ENCODE measurements at places on chromosomes 16 and 17.
A peak's percentile ranks its signal among the peaks of the same experiment; 100 is the strongest.

- no peak for DNase-seq
Observed at GRCh38 chr17:59327981-59328290, 3.5 kb upstream of the YPEL2 start.

- no peak for DNase-seq
Observed at GRCh38 chr17:163514-164098, 17.8 kb downstream of the DOC2B start.

GRCh38 chr16:27924411-27925118 lies 138.9 kb downstream of the GSG1L start:
- DNase-seq, result no peak

DNA sequence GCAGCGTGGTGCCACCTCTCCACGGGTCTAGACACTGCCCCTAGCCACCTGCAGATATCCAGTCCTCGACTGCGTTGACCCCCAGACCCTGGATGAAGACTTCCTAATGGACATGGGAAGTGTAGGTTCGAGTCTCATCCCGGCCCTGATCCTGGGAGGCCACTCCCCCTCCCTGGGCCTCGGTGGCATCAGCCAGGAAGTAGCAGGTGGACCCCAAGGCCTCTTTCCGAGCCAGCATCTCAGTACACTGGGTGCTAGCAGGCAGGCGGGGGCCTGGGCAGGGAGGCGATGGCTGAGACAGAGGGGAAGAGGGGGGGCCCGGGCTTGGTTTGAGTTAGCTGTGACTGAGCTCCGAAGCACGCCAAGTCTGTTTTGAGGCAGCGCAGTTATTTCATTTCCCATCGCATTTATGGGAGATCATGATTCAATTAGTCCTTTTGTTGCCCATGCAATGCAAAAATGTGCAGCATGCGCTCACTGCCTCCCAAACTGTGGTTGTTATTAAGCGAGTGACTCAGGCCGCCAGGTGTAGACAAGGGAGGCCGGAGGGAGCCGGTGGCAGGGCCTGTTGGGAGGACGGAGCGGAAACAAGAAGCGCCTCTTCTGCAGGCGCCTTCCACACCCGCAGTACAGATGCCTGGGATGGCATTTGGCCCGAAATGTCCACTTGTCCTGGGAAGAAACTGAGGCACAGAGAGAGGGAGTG lies 25.3 kb upstream of the ZNF469 start:
- DNase-seq, result no peak

DNA sequence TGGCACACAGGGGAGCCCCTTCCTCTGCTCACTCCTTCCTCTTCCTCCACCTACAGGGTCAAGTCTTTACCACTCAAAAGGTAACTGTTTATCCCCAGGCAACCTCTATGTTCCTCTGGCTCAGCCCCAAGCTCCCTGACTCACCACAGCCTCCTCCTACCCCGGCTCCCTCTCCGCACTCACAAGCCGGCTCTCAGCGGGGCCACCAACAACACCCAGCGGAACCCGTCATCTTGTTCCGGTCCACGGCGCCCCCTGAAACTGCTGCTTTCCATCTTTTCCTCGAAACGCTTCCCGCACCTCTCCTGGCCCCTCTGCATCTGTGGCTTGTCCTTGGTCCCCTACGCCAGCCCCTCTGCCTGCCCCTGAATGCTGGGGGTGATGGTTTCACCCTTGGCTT lies 58.4 kb downstream of the NXN start:
- no peak for DNase-seq

DNA sequence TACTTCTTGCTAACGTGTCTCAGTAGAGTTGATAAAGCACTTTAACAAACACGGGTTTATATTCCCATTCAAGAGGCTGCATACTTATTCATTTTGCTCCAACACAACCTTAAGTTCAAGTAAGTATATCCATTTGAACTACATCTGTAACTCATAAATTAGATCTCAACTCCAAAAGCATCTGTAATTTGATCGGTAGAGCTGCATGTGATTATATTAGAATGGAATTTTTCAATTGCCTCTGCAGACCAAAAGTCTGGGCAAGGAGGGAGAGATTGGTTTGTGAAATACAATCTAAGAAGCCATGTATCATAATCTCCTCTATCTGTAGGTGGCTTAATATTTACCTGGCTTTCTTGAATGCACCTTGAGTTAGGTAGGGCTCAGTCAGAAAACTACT lies 371.0 kb downstream of the RBFOX1 start:
- no peak for DNase-seq

DNA sequence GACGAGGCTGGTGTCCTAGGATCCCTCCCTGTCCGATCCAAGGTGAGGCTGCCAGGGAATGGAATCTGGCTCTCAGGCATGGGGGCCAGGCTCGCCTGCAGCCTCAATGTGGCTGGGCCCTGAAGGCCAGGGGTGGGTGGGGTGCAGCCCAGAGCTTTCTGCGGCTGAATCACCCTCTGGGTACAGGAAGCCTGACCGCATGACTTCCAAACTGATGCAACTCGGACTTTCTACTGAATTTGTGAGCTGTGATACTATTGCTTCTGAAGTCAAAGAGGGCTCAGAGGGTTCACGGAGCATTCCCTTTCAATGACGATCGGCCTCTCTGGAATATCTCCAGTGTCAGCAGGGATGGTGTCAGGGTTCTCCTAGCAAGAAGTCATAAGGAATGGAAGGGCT lies 123.7 kb downstream of the METRNL start:
- DNase-seq, result no peak

- no peak for DNase-seq
Observed at GRCh38 chr17:7480089-7480384, 606 bp upstream of the ZBTB4 start.

- DNase-seq, result no peak
Observed at GRCh38 chr16:55655381-55655896, 349 bp upstream of the SLC6A2 start.

DNA sequence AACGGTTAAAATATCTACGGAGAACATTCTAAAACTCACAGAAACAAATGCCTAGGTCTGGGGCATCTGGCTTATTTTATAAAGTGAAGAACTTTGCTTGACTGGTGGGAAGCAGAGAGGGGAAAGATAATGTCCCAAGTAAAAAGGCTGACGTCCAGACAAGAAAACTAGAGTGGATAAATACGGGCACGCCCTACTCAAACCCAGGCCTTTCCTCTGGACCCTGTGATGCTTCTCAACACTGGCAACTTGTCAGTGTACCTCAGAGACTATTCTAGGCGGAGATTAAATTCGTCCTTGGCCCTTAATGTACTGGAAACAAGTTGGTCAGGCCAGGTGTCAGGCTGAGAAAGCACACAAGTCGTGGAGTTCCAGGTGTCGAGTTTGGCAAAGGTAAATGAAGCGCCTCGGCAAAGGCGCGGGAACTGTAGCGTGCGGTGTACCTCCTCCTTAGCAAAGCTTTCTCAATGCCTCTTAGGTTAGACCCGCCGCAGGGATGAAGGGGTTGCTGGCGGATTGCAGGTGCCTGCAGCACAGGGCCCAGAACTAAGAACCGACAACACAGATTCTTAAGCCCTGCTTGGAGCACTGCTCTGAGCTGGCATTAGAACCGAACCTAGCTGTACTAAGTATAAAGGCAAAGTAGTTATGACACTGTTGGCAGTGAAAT lies 668 bp upstream of the UNK start:
- no peak for DNase-seq

GRCh38 chr16:19188406-19188805 lies 20.4 kb downstream of the SYT17 start:
- no peak for DNase-seq

DNA sequence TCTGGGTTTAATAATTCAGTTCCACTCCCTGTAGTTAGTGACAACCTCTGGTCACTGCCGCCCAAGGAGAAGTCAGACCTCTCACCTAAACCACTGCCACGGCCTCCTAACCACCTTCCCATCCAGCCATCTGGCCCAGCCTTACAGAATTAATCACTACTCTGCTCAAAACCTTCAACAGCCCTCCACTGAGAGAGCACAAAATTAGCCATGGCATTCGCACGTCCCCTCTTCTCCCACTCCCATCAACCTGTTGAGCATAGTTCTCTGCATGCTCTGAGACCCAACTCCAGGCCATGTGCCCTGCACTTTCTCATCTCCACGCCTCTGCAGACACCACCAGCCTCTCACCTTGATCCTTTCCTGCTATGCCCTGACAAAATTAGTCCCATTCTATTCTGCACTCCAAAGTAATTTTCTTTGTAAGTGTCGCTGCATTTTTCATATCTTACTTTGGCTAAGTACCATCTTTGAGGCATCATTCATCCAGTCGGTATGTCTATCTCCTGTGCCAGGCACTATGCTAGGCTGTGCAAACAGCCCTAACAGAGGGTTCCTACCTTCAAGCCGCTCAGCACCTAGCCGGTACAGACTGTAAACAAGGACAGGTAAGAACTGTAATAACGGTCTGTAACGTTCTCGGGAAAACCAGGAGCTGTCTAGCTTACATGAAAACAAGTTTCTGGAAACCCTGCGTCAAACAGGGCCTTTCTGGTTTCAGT lies 963 bp downstream of the COPRS start:
- no peak for DNase-seq

GRCh38 chr17:82723169-82723807 lies 6.8 kb downstream of the FN3KRP start:
- no peak for DNase-seq

DNA sequence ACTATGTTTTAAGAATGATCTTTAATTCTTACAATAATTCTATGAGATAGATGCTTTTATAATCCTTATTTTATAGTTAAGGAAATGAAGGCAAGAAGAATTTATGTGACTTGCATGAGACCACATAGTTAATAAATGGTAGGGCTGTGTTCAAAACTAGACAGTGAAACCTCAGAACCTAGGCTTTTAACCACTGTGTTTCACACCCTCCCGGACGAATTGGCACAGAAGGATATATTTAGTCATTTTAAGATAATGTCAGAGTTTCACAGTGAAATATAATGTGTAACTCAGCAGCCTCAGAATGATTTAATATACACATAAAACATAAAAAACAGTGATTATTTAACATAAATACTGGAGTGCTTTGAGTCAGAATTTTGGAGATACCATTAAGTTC lies 57.0 kb downstream of the NSRP1 start:
- no peak for DNase-seq

GRCh38 chr17:16991349-16992009 lies 19.6 kb upstream of the TNFRSF13B start:
- DNase-seq, result peak; percentile 26

DNA sequence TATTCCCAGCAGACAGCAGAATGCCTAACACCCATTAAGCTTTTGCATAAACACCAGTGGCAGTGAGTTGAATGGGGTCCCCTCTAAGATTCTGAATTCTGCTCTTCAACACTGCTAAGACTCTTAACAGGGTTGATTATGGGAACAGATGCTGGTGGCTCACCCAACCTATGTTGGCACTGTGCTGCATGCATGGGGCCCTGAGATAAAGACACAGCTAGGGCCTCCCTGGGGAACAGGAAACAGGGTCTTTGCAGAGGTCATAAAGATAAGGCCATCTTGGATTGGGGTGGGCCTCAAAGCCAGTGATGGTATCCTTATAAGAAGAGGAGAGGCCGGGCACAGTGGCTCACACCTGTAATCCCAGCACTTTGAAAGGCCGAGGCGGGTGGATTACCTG lies 190.8 kb downstream of the SLC39A11 start:
- DNase-seq, result no peak

GRCh38 chr17:50817838-50818237 lies 17.5 kb upstream of the WFIKKN2 start:
- DNase-seq, result no peak

DNA sequence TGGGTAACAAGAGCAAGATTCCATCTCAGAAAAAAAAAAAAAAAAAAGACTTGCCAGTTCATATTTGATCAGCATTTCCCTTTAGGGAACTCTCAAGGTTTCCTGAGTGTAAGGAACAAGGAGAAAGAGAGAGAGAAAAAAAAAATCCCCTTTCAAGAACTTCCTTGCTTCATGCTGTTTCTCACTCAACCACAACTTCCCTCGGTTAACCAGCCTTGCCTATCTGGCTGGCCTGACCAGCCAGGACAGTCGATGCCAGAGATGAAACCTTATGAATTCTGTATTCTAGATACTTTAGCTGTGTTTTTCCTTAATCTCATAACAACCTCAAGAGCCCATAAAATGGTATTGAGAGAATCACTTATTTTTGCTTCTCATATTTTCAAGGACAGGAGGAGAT lies 2.6 kb upstream of the N4BP1 start:
- no peak for DNase-seq

- no peak for DNase-seq
Observed at GRCh38 chr17:3889325-3890012, 3.4 kb downstream of the CAMKK1 start.

- DNase-seq, result no peak
Observed at GRCh38 chr17:39556423-39556822, 51.3 kb downstream of the NEUROD2 start.

- no peak for DNase-seq
Observed at GRCh38 chr16:81987121-81987520, 24.1 kb downstream of the SDR42E1 start.

- no peak for DNase-seq
Observed at GRCh38 chr17:67200727-67201301, 44.2 kb downstream of the HELZ start.

- no peak for DNase-seq
Observed at GRCh38 chr17:71649941-71650350, 470.9 kb upstream of the SOX9 start.

- no peak for DNase-seq
Observed at GRCh38 chr17:53227514-53227913, 595.2 kb upstream of the KIF2B start.

DNA sequence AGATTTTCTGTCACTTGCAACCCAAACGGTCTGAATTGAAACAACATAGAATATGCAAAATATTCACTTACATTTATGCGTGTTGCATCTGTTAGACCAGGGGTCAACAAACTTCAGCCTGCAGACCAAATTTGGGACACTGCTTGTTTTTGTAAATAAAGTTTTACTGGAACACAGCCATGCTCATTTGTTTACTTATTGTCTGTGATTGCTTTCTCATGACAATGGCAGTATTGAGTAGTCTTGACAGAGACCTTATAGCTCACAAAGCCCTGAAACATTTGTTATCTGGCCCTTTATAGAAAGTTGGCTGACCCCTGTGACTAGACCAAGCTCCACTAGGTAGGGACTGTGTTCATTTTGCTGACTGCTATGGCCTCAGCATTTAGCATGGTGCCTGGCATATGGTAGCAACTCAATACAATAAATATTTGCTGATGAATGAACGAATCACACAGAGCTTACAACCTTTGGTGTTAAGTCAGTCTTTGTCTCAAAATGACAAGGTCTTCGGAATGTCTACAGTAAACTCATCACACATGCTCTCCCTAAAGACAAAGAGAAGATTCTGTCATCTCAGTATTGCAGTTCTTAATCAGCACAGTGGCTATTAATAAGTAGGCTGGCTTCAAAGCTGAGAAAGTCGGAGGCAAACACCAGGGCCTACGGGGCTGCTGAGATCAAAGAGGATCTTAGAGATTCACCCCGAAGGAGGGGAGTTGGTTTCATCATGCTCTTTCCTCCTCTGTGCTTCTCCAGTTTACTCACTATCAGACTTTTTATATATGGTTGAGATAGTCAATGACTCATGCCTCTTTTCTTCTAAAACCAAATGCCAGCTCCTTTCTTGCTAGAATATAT lies 95.2 kb upstream of the AXIN2 start:
- DNase-seq, result no peak
